ENCODE measurements at places on chromosomes 5 and 9.

GRCh38 chr9:113886026-113886369, 9.9 kb downstream of the ZNF618 start:
- DNase-seq = no peak

DNA sequence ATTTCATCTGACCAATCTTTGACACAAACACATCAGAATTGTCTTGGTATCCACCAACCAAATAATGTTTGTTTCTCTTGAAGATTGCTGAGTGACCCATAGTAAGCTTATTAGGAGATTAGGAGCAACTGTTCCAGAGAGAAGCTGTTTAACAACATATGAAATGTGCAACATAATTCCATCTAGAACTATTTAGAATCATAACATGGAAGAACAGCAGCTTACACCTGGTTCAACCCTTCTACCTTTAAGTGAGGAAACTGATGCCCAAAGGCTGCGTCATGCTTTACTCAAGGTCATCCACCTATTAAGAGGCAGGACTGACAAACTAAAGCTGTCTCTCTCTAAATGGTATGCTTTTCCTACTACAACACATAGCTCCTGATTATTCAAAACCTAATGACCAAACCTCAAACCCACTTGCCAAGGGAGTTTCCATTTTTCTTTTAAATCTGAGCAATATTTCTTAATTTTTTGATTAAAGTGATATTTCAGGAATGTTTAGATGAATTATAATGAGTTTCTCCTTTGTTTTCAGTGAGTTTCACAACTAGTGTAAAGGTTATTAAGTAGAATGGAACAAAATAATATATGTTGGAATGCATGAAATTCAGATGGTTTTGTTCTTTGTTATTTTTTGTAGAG, 545.9 kb downstream of the RAB3C start:
- DNase-seq = no peak

DNA sequence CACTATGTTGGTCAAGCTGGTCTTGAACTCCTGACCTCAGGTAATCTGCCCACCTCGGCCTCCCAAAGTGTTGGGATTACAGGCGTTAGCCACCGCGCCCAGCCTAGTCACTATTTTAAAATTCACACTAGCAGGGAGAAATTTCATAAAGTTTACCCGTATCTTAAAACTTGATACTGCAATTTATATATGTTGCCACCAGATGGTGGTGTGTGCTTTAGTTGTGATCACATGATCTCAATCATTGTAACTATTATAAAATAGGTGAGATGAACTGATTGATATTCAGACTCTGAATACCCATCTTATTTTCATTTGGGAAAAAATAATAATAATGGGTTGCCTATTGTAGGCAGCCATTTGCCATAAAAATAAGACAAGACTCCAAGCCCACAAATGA, 1330.4 kb upstream of the WWC1 start:
- DNase-seq = no peak

- DNase-seq = no peak
Measured at GRCh38 chr5:156540491-156540890, 213.5 kb downstream of the SGCD start.

GRCh38 chr5:149172261-149172660, 31.0 kb downstream of the ABLIM3 start:
- DNase-seq = no peak

DNA sequence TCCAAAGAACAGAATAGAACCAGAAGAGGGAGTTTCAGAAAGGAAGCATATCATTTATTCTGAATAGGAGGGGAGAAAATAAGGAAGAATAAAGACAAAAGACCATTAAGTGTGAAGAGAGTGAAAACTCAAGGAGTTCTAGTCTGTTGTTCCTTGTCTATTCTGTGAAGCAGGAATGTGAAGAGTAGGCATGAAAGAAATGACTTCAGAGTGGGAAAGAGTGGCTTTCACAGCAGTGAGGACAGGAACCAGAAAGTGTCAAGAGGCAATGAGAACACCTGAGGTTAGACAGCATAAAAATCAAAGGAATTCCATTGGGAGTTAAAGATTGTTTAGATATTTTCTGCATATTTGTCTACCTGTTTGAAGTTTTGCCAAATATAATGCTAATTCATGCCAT, 768.8 kb upstream of the GRAMD2B start:
- no peak for DNase-seq

DNA sequence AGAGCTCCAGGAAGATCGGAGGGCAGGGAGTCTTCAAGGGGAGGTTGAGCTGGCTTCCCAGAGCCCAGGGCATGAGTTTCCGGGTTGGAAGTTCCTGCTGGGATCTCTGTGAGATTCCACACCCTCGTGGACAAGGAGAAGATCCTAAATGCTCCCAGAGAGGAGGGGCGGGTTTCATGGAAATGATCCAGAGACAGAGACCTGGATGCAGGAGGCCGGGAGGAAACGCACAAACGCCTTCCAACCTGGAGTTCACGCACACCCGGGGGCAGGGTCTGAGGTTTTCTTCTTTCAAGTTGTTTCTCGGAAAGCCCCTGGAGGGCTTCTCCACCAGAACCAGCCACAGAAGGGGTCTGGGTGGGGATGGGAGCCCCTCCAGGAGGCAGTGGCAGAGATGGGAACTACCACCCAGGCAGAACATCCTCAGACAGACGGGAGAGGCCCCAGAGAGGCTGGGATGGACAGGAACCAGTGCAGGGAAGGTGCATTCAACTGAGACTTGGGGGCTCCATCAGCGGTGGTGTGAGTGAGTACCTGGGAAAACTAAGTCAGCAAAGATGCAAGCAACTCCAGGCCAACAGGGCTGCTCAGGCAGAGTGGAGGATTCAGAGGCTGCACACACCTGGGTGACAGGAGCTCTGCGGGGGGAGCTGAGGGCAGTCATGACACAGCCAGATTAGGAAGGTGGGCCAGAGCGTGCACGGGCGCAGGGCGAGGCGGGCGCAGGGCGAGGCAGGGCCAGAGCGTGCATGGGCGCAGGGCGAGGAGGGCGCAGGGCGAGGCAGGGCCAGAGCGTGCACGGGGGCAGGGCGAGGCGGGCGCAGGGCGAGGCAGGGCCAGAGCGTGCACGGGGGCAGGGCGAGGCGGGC, 52.1 kb upstream of the EXOC3 start:
- DNase-seq = no peak

DNA sequence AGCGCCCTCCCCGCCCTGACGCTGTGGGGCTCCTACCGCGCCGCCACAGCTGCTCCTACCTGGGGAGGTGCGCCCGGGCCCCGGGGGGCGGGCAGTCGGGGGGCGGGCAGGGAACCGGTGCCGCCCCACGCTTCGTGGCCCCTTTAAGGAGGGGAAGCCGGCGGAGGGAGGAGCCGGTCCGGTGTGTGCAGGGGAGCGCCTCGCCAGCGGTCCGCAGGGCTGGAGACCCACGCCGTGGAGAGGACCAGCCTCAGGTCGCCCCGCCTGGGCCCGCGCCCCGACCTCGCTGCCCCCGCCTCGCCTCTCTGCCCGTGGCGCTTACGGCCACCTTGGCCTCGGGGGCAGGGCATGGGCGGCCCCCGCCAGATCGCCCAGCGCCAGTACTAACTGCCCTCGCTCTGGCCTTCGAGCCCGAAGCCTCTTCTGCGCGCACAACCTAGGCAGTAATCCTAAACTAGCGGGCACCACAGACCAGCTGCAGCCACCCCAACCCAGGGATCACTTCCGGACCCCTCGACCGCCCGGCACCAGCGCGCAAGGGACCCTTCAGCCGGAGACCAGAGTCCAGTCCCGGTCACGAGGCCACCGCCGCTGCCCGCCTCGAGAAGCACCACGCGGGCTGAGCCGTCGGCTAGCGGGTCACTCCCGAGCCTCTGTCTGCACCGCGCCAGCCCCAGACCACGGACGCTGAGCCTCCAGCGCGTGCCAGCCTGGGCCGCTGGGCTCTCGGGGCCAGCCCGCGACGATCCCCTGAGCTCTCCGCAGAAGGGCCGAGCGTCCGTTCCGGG, at the start of gene FOXE1:
FOXE1 (plus strand) TSS at position 171 of the 788 bp plus-strand sequence. CDS start 689 bp downstream, outside the sequence.
- no peak for DNase-seq

DNA sequence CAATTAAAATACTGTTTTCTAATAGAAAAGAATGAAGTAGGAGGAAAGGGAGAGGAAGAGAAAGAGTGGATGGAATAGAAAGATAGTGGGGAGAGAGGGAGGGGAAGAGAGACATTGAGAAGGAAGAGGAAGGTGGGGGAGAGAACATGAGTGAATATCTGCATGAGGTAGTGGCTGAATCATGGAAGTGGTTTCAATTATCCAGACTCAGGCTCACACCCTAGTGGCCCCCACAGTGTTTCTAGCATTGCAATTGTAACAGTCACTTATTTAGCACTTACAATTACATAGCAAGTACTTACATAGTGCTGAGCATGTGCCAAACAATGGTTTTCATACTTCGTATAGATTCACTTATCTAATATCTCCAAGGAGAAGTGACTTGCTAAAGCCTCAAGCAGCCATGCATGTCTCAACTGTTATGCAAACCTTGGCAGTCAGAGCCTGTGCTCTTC, 72.7 kb downstream of the CAST start:
- no peak for DNase-seq

- no peak for DNase-seq
Measured at GRCh38 chr9:127720031-127720864, 4.4 kb downstream of the TTC16 start.

DNA sequence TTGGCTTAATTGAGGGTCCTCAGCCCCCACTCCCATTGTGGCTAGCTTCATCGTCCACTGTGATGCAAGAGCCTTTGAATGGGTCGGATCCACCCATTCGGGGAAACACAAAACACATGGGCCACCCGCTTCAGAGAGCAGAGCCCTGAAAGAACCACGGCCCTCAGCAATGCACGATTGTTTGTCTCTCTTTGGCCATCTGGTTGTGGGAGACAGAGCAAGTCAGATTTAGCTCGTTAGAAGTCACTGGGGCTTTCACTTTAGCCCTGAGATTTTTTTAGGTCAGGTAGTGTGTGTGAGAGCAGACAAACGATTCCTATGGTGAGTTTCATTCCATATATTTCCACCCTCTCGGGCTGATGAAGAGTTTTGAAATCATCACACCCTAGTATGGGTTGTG, 12.9 kb upstream of the COL15A1 start:
- DNase-seq = no peak

GRCh38 chr5:31534527-31535046, 2.5 kb downstream of the C5orf22 start:
- no peak for DNase-seq

GRCh38 chr5:147805030-147805454, 22.5 kb upstream of the JAKMIP2 start:
- no peak for DNase-seq

DNA sequence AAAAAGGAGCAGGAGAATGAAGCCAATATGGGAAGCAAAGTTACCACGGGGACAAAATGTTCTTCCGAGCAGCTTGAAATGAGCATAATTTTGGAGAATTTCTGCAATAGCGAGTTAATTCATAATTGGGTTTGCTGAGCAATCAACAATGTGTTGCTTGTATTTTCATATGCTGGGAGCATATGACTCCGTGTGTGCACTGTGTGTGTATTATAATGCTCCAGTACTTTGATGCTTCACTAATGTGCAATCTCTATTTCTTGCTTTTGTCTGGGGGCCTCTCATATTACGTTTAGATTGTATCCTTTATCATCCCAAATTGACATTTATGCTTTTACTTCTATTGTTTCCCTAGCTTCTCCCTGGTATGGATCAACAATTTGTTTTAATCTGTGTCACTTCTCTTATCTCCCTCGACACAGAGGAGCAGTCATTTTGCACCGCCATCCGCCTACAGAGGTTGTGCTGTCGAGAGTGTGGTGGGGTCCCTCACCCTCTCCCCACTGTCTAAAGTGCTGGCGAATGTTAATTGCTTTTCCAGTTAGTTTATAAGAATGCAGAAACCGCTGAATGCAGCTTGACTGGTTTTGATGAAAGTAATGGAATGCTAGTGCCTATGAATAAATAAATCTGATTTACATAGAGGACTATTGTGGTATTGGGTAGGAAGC, 372.5 kb upstream of the WWC1 start:
- DNase-seq = no peak

- DNase-seq = no peak
Measured at GRCh38 chr9:121537283-121537682, 37.6 kb upstream of the GGTA1 start.

- DNase-seq = no peak
Measured at GRCh38 chr9:37619806-37620205, 27.4 kb upstream of the TOMM5 start.

GRCh38 chr5:36035696-36036095, 31.0 kb downstream of the UGT3A2 start:
- DNase-seq = no peak

DNA sequence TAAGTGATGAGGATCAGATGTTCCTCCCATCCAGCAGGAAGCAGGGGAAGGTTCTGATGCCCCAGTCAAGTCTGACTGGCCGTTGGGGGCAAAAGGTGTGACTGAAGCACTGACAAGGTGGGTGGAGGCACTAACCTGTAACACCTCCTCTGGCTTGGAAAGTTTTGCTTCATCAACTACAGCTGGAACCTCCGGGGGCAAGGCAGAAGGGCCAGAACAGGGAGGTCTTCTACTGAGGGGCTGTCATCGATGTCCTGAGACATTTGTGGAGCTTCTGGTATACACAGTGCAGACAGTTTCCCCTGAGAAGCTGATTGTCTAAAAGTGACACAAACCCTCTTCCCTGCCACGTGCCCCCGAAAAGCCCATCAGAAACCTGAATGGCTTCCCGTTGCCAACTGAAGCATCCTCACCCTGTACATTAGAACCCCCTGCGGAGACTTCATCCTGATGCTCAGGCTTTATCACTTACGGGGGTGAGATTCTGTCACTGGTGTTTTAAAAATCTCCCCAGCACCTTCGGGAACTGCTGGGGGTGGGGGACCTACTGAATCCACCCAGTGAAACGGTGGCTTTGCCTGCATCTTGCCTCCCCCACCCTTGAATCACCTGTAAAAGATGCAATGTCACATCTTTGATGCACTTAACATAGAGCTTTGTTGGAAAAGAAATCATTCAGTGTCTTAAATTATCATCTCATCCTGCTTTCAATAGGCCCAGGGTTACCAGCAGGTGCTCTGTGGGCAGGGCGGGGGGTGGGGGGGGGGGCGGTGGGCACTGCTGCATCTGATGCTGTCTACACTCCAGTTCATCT, 24.6 kb downstream of the TRAF1 start:
- no peak for DNase-seq

DNA sequence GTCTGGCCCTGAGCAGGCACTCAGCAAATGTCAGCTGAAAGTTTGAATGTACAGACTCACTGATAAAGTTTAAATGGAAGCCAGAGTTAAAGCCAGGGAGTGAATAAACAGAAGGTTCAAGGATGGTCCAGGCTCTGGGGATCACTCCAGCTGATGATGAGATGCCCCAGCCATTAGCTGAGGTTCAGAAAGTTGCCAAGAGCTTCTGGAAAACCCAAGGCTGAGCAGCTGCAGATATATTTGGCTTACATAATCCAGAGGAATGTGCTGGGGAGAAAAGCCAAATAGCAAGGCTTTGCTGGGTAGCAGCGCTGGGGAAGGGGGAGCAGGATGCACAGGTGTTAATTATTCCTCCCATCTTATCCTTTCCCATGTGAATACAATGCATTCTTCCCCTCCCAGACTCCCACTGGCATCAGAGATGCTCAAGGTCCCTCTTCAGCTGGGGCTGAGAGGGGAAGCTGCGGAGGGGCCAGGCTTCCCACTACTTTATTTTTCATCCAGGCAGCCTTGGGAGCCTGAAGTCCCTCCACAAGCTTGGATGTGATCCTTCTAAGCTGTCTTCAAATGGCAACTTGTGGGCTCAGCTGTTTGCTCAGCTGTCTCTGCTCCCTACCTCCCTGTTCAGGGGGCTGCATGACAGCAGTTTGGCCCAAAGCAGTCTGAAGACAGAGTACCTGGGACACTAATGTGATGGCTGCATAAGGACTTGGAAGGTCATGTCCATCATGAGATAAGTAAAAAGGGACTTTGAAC, 341.2 kb downstream of the TRIM32 start:
- DNase-seq = no peak

- no peak for DNase-seq
Measured at GRCh38 chr5:10209004-10209403, 40.7 kb downstream of the ATPSCKMT start.

Data from activated CD8-positive, alpha-beta memory T cell treated with anti-CD3 and anti-CD28 coated beads for 1 hour (primary cell).